Activated CD8-positive, alpha-beta memory T cell treated with anti-CD3 and anti-CD28 coated beads, Interleukin-2, amount 50 U/mL, for 48 hours (primary cell): ENCODE measurements at places on chromosomes 16 and 17.

DNA sequence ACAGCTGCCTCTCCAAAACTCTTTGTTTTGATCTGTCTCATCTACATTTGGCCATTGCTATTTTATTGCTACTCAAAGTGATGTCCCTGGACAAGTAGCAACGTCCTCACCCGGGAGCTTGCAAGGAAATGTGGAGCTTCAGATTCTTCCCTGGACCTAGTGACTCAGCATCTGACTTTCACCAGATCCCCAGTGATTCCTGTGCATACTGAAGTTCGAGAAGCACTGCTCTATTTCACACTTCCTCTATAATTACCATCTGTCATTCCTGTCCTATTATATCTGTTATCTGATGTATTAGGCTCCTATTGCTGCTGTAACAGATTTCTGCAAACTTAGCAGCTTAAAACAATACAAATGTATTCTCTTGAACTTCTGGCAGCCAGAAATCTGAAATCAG is 28.5 kb upstream of the VAT1L start:
- DNase-seq, result no peak

DNA sequence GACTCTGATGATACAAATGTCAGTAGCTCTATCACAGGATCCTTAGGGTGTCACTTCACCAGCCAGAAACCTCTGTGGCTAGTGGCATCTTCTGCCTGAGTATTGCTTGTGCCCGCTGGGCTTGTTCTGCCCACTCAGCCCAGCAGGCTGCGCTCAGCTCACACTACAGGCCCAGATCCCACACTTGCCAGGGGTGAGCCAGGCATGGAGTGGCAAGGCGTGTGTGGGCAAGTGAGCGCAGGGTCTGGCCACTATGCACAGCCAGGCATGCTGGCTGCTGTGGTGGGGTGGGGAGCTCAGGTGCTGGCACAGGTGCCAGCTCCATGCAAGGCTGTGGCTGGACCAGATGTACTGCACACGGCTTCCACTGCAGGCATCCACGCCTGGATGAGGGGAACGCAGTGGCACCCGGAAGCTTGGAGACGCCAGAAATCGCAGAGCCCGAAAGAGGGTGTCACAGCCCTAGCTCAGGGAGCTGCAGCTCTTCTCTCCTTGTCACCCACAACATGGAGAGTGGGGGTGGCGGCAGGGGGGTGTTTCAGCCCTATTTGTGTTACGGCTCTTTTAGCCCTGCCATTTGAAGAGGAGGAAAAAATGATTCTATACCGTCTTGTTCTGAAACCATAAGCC is 10.2 kb downstream of the CFAP97D1 start:
- DNase-seq, result no peak

- DNase-seq, result no peak
Measured at GRCh38 chr17:51668963-51669246, 408.6 kb downstream of the UTP18 start.

DNA sequence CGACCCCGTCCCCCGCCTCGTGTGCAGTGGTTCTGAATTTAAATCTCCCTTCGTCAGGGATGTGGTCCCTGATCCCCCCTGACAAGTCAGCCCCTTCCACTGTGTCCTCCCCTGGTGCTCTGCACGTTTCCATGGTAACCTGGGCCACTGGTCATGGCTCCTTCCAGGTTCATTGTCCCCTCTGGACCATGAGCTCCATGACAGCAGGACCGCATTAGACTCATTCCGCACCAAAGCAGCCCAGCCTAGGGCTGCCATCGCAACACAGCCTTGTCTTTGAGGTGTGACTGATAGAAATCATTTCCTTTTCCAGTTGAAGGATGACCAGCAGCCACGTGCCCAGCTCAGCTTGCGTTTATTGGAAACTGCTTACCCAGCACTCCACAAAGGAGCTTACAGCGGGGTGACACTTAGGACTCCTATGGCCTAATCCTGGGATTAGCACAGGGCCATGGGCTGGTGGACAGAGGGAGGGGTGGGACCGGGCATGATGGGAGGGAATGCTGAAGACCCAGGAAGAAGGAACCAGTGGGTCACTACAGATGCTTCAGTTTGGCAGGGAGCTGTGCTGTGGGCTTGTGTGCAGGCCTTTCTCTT is 7.6 kb downstream of the RCVRN start:
- no peak for DNase-seq

GRCh38 chr17:9811086-9811485 is 10.8 kb downstream of the GSG1L2 start:
- no peak for DNase-seq

DNA sequence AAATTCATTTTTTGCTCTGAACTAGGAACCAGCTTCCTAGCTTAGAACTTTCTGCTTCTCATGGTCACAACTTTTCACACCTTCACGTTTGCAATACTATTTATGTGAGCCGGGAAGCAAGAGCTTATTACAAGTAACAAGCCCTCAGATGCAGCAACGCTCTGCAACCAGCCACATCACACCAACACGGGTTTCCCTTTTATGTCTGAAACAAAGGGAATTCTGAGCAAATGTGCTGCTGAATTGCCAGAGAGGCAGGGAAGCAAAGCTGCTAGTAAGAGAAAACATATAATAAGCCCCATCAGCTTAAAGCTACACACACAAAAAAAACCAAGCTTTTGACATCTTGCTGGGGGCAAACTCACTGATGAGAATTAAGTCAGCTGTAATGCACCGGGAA is 122.2 kb downstream of the SLC39A11 start:
- no peak for DNase-seq
